ENCODE measurements at places on chromosomes 7 and 10. TPM values are rescaled to one million over a fixed set of nuclear protein-coding genes. Genes with fewer than 3 reads are reported as not detected.

The DNAJC12 gene
- 56.6 TPM for total RNA-seq

The NAT16 gene
- total RNA-seq = 0.19 TPM

The CASTOR2 gene
- total RNA-seq = 3.6 TPM

The ZNF853 gene
- 2.5 TPM for total RNA-seq

The IMMP2L gene
- 19.5 TPM for total RNA-seq

The CNPY1 gene
- not detected for total RNA-seq

The MCM10 gene
- 20.1 TPM for total RNA-seq

The OR2A14 gene
- total RNA-seq = not detected

The PNLIPRP1 gene
- not detected for total RNA-seq

The ASB4 gene
- total RNA-seq = 0.15 TPM

The SUGCT gene
- 0.94 TPM for total RNA-seq

The WNT16 gene
- 2.0 TPM for total RNA-seq

The RTKN2 gene
- total RNA-seq = 0.83 TPM

The PRKCQ gene
- total RNA-seq = 4.1 TPM

The DUSP5 gene
- 134 TPM for total RNA-seq

The RNF32 gene
- total RNA-seq = 1.1 TPM

The STK32C gene
- 48.1 TPM for total RNA-seq

The ZNF727 gene
- total RNA-seq = not detected

The SFTPD gene
- total RNA-seq = 0.09 TPM

The KIAA1549 gene
- 6.0 TPM for total RNA-seq

The EPHB6 gene
- total RNA-seq = 0.80 TPM

The C10orf105 gene
- not detected for total RNA-seq

The GRM3 gene
- total RNA-seq = not detected

The TAS2R39 gene
- total RNA-seq = not detected

The HOXA3 gene
- total RNA-seq = 4.7 TPM

The ELAPOR2 gene
- total RNA-seq = 0.06 TPM

The FEZF1 gene
- not detected for total RNA-seq

The OR13A1 gene
- not detected for total RNA-seq

The SPDYE5 gene
- total RNA-seq = not detected

The EBF3 gene
- 0.20 TPM for total RNA-seq

The CHRM2 gene
- total RNA-seq = not detected

The ZPBP gene
- total RNA-seq = not detected

The IL6 gene
- total RNA-seq = 0.59 TPM

The CUZD1 gene
- 1.3 TPM for total RNA-seq

The KIFBP gene
- 46.6 TPM for total RNA-seq

The TFR2 gene
- 2.5 TPM for total RNA-seq

The SFXN2 gene
- total RNA-seq = 4.1 TPM

The H2BK1 gene
- total RNA-seq = not detected

The NPY4R2 gene
- total RNA-seq = 26.5 TPM

The ADAM12 gene
- total RNA-seq = 4.0 TPM

The CALCR gene
- total RNA-seq = not detected

The DTX2 gene
- total RNA-seq = 27.7 TPM

The IDI2 gene
- 0.09 TPM for total RNA-seq

The TYW1B gene
- total RNA-seq = 2.8 TPM

The GPR146 gene
- total RNA-seq = 1.9 TPM
